ENCODE measurements at places on chromosomes 4 and X.

- no peak for DNase-seq
These were observed 25.3 kb downstream of the FAM241A start for GRCh38 chr4:112170451-112170993.

DNA sequence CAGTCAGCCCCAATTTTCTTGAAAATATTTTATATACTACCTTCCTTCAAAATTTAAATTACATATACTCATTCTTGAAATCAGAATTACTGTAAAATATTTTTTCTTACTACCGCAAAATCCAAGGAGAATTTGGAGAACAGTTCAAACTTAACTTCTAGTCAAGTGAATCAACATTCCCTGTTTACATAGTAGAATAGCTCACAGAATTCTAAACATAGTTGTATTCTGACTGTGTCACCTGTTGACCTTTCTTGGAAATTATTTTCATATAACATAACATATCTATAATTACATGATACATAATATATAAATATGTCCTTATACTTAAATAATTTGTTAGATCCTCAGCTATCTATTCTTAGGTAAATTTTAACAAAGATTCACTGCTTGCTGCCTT lies 31.0 kb upstream of the FGF5 start:
- no peak for DNase-seq

DNA sequence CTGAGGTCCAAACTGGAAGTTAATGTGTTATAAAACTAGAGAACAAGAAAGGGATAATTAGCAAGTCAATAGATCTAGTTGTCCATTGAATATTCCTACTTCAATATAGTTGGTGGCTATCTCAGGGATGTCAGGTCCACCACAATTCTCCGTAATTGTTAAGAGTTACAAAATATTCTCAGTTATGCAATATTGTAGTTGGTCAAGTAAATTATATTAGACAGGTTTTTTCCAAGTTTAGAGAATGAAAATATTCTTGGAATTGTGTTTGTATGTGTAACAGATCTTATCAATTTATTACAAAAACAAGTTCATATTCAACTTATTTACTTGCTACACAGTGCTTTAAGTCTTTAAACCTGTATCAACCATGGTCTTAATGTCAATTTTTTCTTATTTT lies 547.4 kb downstream of the SPRY1 start:
- no peak for DNase-seq

GRCh38 chr4:25759101-25759500 lies 103.5 kb downstream of the SLC34A2 start:
- no peak for DNase-seq

DNA sequence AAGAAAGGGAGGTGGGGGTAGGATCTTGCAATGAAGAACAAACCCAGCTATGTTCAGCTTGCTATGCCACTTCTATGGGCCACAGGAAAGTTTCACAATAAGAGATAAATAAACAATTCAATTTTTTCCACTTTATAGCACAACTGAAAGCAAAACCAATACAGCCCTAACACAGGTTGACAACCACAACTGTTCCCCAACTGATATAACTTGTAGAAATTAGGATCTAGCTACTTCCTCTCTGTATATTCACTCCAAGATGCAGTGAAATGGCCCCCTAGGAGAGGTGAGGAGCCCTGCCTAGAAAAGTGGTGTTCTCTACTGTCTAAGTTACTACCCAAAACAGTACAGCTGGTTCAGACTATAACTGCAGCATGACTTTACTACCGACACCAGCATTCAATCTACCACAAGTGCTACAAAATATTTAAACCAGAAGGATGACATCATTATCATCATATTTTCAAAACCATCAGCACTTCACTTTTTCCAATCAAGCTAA lies 77.0 kb downstream of the FBXW7 start:
- no peak for DNase-seq

DNA sequence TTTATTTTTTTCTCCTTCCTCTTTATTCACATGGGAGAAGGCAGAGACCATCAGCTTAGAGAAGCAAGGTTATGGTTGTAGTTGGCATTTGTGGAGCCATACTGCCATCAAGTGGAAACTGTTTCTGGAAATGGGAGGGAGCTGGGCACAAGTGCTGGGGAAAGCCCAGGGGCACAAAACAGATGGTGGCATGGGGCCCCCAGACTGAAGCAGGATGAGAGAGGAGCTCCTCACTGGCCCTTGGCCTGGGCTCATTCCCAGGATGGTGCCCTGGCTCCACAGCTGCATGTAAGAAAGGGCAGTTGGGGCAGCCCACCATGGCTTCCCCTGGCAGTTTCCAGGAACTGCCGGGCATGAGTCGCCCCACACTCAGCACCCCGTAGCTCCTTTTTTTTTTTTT lies 59.2 kb downstream of the NBDY start:
- no peak for DNase-seq

DNA sequence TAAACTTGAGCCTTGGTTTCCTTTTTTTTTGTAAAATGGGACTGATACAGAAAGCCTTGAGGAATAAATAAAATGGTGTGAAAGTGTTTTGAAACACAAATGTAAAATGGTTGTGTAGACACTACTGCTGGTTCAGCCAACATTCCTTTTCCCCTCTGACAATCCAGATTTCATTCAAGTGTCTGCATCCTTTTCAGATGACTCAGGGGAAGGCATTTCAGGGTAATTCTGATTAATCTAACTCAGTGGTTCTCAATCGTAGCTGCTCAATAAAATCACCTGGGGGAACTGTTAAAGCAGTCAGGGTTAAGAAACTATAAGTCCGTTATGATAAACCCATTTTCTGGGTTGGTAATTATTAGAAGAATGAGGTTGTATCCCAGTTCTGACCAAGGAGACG lies 4.6 kb downstream of the ARHGAP10 start:
- no peak for DNase-seq

GRCh38 chrX:50718776-50719175 lies 95.2 kb downstream of the SHROOM4 start:
- DNase-seq, result no peak

GRCh38 chrX:136260776-136261175 lies 9.6 kb upstream of the MAP7D3 start:
- DNase-seq, result no peak

- peak; percentile 50 for DNase-seq
These were observed 220.4 kb upstream of the AGTR2 start for GRCh38 chrX:115949900-115950822.

DNA sequence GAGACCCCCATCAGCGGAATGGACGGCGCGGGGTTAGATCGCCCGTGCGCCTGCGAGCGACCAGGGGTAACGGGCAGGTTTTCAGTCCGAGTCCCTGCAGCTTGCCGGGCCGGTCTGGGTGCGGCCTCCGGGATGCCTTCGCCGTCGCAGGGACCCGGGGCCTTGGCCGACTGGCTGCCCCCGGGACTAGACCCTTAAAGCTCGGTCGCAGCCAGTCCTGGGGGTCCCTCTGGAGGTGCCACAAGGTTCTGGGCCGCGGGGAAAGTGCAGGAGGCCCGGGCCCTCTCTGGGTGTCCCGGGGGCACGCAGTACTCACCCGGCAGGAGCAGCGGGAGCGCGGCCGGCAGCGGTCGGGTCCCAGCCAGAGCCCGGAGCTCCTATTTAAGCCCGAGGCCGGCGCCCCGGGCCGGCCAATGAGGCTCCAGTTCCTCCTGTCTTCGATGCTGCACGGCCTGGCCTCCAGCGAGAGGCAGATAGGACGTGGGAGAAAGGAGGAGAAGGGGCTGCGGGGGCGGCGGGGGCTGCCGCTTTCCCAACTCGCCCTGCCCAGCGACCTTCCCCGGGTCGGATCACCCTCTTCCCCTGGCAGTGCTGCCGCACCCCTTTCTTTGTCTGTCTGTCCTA lies at the start of gene SPON2:
SPON2 (minus strand) TSS at position 356 of the 624 bp plus-strand sequence.
- DNase-seq, result no peak

- DNase-seq, result no peak
These were observed 11.6 kb downstream of the USP38 start for GRCh38 chr4:143196323-143196722.

GRCh38 chr4:113446019-113446418 lies 315.5 kb downstream of the CAMK2D start:
- DNase-seq, result peak; percentile 11

- no peak for DNase-seq
These were observed 1092.8 kb downstream of the ADGRL3 start for GRCh38 chr4:62292911-62293310.

- DNase-seq, result no peak
These were observed 9.2 kb downstream of the LAGE3 start for GRCh38 chrX:154469880-154470279.

- peak; percentile 68 for DNase-seq
These were observed 102.4 kb downstream of the CLNK start for GRCh38 chr4:10582059-10582686.

- no peak for DNase-seq
These were observed 45.7 kb downstream of the SYTL5 start for GRCh38 chrX:38052096-38052495.

DNA sequence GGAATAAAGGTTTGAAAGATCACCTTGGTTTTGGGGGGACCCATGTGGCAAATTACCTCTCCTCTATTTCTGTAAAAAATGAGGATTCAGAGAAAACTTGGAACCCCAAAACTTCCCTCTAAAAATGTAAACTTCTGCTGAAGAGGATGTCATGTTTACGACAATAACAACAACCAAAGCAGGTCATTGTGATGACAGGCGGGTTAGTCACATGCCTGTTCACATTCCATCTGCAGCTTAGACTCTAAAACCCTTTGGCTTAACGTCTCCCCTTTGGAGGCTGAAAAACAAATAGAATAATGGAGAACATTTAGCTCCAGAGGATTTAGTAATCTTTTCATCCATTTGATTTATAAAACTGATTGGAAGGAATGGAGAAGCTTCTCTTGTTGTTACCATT lies 75.0 kb upstream of the FAM9C start:
- DNase-seq, result no peak

DNA sequence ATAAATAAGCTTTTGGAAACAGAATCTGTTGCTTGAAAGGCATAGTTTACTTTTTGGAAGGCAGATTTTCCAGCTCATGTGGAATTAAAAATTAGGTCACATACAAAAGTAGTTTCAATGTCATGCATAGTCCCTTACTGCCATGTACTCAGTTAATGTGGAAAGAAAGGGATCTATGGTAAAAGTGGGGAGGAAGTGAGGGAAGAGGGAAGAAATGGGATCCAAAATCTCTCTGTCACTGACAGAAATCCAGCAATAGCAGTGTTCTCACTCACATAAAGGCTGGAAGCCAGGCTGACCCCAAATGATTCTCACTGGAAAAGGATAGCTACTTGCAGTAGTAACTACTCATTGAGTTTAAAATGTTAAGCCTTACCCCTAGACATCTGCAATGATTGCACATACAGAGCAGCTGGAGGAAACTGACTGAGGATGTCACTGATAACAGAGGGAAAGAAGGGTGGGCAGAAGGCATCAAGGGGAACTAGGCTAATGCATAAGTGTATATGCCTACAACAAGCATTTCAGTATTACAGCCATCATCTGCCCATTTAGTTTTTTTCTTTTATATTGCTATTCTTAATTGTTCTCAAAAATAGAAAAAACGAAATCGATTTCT lies 445.6 kb downstream of the FAT4 start:
- no peak for DNase-seq

GRCh38 chrX:4655743-4656142 lies 942.3 kb upstream of the PRKX start:
- DNase-seq, result no peak

GRCh38 chr4:80215449-80216052 lies 18.2 kb downstream of the PRDM8 start:
- peak; percentile 48 for DNase-seq

GRCh38 chr4:47615385-47615784 lies 130.3 kb downstream of the ATP10D start:
- no peak for DNase-seq

Measured in NCI-H2081 (cell line).